ENCODE measurements at places on chromosomes 1 and 21.

GRCh38 chr1:77605246-77606026 lies 77.0 kb downstream of the ZZZ3 start:
- no peak for DNase-seq

GRCh38 chr1:182714546-182714945 lies 30.2 kb upstream of the RGS8 start:
- no peak for DNase-seq

DNA sequence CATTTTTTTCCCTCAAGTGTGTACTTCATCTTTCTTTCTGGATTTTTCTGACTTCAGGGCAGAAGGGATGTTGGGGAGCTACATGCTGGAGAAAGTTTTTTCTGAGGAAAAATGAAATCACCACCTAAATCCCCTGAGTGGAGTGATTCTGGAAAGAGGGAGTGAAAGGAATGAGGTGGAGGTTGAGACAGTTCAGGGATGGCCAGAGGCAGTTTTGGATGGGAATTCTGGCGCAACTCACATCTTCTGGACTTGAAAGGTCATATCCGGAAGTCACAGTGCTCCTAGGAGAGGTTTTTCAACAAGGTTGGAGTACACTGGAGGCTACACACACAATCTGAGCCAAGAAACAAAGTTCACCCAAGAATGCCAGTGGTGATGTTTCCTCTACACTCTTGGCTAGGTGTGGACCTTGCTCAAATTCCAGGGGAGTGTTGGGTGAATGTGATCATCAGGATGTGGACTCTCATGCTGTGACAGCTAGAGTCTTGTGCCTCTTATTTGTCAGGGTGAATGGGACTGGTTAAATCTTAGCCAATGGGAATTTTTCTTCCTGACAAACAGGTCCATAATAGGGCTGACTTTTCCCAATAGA lies 161.5 kb downstream of the HLX start:
- DNase-seq, result no peak

DNA sequence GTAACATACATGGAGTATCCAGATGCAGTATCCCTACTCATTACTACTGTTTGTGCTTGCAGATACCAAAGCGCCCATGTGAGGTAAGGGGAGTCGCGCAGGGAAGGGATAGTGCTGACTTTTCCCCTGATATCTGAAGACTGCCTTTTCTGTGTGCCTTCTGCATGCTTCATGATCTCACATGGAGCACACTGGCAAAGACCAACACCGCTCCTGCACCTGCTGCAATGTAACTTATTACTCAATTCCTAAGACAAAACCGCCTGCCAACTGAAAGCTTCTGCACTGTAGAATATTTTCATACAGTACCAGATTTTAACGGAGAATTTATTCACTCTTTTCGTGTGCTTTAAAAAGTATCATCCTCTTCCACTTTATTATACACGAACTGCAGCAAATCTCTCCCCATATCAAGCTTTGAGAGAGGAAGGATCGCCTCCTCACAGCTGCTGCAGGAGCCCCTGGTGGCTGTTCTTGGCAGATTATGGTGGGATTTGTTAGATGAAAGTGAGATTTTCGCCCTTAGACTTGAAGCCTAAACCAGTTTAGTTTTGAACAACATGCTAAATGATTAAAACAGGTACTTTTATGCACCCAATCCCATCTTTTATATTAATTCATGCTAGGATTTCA lies 99.1 kb downstream of the PTPN14 start:
- no peak for DNase-seq

DNA sequence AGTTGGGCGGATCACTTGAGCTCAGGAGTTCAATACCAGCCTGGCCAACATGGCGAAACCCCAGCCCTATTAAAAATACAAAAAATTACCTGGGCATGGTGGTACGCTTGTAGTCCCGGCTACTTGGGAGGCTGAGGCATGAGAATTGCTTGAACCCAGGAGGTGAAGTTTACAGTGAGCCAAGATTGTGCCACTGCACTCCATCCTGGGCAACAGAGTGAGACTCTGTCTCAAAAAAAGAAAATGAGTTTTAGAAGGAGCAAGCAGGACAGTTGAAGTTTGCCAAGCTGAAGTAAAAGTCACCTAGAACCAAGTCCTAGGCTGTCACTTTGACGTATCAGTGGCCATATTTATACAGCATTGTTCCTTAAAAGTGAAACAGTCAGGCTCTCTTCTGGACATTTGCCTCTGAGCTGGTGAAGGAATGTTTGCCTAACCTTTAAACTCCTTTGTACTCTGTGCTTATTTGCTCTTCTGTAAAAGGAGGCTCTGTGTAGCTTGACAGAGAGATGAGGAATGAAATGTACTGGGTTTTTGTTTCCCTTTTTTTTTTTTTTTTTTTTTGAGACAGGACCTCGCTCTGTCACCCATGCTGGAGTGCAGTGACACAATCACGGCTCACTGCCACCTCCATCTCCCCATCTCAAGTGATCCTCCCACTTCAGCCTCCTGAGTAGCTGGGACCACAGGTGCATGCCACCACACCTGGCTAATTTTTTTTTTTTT lies 2.8 kb downstream of the RAB4A start:
- DNase-seq, result no peak

DNA sequence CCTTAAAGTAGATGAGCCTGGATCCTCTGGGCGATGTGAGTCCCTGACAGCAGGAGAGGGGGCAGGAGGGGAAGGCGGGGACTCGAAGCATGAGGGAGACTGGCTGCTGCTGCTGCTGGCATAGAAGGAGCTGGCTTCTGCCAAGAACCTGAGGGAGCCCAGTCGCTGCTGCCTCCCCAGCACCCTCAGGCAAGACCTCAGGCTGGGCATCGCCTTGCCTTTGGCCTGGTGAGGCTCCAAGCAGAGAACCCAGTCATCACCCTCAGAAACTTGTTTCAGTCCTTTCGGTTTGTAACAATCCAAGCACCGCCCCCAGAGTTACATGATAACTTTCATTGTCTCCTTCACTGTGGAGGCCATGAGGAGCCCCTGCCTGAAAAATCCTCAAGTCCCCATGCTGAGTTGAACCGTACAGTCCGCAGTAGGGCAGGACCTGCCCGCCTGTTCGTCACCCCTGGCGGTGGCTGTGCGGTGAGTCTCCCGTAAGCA lies 38.8 kb downstream of the POFUT2 start:
- DNase-seq, result no peak

GRCh38 chr1:50416150-50416527 lies 7.1 kb downstream of the DMRTA2 start:
- DNase-seq, result no peak

DNA sequence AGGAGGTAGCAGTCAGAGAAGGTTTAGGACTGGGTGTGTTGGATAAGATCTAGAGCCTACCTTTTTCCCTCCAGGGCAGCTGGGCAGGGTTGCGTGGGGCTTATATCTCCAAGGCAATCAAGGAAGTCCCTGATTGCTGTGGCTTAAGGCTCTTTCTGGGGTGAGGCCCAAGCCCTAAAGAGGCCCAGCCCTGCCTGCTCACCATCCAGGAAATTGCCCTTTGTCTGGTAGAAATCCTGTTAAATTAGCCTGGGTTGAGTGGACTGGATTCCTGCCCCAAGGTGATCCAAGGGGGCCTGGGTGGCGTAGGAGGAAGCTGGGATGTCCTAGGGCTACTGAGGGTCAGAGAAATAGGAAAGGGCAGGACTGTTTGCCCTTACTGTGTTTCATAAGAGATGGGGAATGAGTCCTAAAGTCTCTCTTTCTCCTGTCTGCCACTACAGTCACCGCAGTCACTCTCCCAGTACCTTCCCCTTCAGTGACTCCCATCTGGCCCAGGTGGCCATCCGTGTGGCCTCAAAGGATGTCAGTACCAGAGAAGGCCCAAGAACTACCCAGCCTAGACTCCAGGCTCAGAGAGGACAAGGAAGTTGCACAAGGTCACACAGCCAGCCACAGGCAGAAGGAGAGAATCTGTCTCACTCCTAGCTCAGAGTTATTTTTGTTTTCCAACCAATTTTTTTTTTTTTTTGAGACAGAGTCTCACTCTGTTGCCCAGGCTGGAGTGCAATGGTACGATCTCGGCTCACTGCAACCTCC lies 25.8 kb downstream of the MFSD2A start:
- DNase-seq, result no peak

DNA sequence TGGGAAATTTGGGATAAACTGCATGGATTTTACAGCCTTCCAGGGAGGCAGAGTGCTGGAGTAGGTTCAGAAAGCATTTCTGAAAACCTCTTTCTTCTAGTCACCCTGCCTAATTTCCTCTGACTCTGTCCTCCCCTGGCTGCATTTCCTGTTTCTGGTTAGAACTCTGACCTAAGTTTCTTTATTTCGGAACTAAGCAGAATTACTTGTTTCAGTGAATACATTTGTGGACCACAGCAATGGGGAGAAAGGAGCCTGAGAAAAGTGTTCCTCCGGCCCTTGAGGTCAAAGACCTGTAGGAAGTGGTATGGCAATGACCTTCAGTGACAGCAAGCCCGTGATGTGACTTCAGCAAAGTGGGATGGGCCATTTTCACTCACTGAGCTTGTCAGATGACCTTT lies 173.4 kb upstream of the RUNX1 start:
- DNase-seq, result peak; percentile 5

DNA sequence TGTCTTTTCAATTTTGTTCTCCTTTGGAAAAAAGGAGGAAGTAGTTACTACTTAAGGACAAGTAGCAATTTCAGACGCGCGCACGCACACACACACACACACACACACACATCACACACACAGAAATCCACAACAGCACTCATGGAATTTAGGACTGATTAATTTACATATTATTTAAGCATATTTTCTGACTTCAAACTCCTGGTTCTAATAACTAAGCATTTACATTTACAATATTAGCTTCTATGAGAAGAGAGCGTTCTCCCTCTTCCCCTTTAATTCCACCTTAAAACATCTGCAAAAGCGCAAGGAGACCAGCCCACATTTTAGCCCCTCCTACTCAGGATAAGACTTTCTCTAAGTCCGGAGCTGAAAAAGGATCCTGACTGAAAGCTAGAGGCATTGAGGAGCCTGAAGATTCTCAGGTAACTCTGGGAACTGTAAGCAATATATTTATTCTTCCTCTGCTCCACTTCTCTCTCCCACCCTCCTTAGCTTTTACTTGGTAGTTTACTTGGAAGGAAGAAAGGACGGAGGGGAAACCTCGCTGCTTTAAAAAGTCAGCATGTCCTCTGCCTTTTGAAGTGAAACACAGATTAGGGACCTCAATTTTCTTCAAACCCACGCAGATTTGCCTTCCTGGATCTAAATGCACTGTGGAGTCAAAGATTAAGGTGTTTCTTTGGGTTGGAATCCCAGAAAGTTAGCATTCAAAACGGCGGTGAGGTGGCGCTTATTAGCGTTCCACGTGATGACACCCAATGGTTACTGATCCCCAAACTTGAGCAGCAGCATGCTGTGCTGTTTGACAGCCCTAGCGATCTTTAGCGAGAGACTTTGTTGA lies at the start of gene PLA2G4A:
PLA2G4A (plus strand) TSS at position 339 of the 844 bp plus-strand sequence. CDS start 25,406 bp downstream, outside the sequence.
- peak; percentile 7 for DNase-seq

- DNase-seq, result no peak
Observed at GRCh38 chr21:38041493-38041892, 125.2 kb upstream of the KCNJ6 start.

DNA sequence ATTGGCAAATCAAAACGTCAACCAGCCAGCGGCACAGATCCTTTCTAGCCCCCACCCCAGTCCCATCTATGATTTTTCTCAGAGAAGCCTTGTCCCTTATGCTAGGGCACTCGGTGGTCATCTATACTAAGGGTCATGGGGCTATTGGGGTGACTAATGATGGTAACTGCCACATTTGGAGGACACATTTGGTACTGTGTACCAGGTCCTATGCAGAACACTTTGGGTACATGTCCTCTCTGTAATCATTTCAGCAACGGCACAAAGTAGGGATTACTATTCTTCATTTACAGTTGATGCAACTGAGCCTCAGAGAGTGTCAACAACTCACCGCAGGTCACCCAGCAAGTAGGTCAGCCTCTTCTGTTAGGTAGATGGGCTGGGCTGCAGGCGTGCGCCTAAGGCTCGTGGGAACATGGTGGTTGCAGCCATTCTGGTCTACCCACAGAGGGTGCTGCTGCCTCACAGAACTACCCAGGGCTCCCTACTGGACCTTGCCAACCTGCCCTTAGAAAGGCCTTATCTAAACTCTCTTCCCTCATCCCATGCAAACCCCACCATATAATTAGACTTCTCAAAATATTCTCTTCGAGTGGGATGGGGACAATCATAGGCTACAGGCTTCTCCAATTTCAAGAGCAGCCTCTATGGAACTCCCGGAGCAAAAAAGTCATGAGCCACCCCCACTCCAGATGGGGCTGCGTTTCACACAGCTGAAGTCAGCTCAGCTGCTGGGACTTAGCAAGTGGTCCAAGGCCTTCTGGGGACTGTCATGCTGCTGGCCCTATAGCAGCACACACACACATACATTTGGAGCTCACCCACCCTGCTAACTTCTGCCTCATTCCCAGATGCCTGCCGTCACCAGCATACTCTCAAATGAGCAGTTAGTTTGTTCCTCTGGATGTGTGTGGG lies 5.8 kb upstream of the SDHB start:
- peak; percentile 18 for DNase-seq

- DNase-seq, result no peak
Observed at GRCh38 chr1:160608057-160608456, 28.8 kb upstream of the CD84 start.

- DNase-seq, result no peak
Observed at GRCh38 chr1:60893136-60893930, 189.0 kb upstream of the NFIA start.

GRCh38 chr1:155650231-155650757 lies 38.3 kb downstream of the YY1AP1 start:
- DNase-seq, result no peak
